ENCODE measurements at places on chromosomes 13 and 19.

DNA sequence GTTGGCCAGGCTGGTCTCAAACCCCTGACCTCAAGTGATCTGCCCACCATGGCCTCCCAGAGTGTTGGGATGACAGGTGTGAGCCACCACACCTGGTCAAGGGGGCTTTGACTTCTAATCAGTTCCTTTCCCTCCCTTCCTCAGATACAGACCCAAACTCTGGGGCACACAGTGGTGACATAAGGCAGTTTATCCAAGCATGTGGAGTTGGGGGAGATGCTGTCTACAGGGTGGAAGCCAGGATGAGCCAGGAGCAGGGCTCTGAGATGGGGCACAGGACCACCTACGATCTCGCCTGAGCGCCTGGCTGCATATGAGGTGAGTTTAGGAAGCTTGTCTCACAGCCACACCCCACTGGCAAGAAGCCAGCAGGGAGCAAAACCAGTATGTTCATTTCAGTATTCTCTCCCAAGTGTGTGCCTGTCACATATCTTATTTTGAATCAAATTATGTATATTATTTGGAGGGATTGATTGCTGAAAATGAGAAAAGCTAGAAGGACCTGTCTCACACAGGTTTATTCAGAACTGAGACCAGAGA is 67.7 kb downstream of the KCTD15 start:
- DNase-seq: no peak

DNA sequence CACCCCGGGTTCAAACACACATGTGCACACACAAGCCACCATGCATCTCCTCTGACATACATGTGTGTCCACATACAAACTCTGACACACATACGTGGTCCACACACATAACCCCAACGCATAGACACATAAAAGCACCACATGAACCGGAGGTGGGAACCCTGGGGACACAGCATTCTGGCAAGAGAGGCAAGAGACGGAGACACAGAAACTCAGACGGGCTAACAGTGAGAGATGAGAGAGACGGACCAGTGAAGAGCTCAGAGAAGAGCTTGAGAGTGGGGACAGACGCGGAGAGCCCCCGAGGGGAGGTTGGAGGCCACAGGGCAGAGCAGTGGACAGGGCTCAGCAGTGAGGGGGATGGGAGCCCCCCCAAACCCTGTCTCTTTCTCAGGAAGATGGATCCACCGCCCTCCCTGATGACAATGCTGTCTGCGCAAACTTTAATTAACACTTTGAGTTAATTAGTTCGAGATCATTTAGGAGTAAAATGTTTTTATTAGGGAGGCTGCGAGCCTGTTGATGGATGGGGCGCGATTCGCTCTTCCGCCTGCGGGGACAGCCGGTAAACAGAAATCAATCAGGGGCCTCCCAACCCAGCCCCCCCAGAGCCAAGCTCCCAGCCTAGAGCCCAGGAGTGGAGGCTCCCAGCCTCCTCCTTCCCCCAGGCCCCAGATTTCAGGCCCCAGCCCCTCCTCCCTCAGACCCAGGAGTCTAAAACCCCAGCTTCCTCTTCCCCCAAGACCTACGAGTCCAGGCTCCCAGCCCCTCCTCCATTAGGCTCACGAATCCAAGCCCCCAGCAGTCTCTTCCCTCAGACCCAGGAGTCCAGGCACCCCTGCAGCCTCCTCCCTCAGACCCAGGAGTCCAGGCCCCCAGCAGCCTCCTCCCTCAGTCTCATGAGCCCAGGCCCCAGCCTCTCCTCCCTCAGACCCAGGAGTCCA is 9.5 kb upstream of the ERFL start:
- DNase-seq: no peak

- peak; percentile 48 for DNase-seq
Observed at GRCh38 chr13:23547000-23547590, 23.1 kb upstream of the TNFRSF19 start.

DNA sequence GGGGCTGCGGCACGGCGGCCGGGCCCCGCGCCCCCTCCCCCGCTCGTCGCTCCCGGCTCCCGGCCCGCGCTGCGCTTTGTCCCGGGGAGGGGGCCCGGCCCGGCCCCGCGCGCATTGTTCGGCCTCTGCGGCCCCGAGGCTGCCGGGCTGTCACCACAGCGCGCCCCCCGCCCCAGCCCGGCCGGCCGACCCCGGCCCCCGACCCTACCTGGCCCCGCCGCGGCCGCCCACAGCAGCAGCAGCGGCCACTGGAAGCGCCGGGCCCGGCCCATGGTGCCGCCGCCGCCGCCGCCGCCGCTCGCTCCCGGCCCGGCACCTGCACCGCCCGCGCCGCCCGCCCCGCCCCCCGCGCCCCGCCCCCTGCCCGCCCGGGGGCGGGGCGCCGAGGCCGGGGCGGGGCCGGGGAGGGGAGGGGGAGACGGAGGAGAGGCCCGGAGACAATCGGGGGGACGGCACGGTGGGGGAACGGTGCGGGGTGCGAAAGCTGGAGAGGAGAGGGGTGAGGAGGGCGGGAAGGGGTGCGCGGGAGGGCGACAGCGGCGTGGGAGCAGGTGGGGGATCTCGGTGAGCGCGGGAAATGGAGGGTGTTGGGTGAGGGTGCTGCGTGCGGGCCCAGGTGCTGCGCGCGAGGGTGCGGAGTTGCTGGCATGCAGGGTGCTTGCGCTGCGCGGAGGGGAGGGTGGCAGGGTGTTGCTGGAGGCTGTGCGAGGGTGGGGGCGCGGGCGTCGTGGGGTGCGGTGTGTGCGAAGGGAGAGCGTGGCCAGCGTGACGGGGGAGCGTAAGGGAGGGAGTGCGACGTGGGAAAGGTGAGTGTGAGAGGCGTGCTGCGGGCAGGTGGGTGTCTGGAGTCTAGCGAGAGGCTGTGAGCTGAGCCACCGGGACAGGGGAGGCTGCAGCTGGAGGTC is at the start of gene CADM4:
TSS of gene CADM4 (minus strand) at position 332 of the 905 bp plus-strand sequence. CDS start at position 272, 60 bp downstream.
- no peak for DNase-seq

DNA sequence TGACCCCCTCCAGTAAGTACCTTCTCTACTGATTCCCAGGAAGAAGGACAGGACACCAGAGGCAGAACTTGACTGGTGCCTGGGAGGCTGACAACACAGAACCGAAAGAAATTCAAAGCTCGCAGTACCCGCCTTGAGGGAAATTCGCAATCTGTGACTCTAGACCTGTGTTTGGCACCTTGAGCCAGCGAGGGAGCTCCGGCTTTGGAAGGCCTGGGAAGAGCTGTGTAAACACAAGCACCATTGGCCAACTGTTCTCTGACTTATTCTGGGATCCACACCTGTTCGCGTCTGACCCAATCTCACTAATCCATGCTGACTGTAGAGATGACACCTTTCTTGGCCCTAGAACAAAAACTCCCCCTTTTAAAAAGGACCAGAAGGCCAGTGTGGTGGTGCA is 50.7 kb downstream of the CEBPG start:
- no peak for DNase-seq

GRCh38 chr19:29687244-29687896 is 22.1 kb downstream of the PLEKHF1 start:
- peak; percentile 96 for DNase-seq

DNA sequence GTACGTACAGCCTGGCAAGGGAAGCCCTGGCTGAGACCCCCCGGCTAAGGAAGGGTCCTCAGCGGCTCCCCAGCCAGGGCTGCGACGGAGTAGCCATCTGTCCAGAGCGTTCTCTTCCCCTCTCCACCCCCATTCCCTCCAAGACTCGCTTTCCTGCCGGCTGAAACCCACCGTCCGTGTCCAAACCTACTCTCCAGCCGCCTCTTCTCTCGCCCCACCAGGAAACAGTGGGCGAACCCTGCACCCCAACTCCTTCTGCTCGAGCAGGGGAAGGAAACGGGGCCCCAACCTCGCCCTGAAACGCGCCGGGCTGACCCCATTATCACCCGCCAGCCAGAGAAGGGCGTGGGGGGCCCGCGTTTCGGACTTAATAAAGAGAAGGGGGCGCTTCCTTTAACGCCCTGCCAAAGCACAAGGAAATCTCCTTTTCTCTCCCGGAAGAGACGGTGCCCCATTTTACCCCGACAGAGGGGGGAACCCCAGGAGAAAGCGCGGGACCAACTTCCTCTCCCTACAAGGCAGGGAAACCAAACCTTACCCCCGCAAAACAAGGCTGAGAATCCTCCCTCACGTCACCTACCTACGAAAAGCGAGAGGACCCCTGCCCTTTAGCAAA is 2.5 kb downstream of the ZC3H4 start:
- DNase-seq: no peak

GRCh38 chr19:46552891-46553290 is 48.2 kb upstream of the CALM3 start:
- DNase-seq: no peak

DNA sequence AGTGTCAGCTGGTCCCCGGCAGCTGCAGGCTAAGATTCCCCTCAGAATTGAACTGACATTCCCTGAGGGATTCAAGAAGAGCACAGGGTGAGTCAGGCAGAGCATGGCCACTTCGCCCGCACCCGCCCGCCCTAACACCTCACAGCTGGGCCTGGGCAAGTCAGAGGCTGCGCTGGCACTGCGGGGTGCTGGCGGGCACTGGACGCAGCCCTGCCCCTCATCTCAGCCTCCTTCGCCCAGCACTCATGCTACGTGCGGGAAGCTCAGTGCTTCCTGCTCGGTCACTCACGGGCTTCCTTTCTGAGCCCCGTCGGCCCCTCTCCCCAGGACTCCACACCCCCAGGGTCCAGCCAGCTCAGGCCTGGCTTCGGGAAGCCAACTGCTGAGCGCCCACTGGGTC is 56.9 kb downstream of the MLLT1 start:
- DNase-seq: no peak

DNA sequence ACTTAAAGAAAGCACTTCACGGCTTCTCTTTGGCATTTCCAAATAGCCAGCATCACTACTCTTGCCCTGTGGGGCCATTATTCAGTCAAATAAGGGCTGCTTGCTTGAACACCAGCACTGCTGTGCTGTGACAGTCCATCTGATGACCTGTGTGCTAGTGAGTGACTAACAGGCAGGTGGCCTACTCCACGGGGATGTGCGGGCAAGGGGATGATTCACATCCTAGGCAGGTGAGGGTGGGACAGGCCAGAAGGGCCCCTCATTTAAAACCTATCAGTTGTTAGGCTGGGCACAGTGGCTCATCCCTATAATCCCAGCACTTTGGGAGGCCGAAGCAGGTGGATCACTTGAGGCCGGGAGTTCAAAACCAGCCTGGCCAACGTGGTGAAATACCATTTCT is 8.2 kb downstream of the CCNE1 start:
- DNase-seq: no peak

DNA sequence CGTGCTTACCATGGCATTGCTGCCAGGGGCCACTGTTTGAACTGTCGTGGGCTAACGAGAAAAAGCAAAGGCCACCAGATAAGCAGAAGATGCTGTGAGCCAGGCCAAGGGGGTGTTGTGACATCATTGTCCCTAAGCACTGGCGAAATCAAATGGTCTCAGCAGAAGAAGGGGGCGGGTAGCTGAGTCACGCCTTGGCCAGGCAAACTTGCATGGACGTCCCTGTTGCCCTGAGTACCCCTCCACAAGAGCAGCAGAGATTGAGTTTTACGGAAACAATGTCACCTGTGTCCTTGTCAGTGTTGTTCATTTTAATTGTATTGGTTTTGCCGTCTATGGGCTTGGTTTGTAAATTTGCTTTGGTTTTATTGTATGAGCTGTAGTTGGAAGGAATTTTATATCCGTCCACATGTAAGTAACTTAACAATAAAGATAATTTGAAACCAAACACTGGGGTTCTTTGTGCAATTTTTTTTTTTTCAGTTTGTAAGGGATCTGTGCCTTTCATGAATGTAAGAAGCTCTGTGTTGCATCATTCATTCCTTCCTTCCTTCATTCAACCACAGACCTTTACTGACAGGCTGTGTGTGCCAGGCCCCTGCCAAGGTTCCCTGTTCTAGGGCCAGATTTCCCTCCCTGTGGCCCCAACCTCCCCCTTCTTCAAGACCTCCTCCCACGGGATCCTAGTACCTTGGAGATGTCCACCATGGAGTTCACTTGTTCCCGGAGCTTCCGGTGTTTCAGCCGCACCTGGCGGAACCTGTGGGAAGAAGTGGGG is 12.3 kb downstream of the KCNN4 start:
- no peak for DNase-seq

DNA sequence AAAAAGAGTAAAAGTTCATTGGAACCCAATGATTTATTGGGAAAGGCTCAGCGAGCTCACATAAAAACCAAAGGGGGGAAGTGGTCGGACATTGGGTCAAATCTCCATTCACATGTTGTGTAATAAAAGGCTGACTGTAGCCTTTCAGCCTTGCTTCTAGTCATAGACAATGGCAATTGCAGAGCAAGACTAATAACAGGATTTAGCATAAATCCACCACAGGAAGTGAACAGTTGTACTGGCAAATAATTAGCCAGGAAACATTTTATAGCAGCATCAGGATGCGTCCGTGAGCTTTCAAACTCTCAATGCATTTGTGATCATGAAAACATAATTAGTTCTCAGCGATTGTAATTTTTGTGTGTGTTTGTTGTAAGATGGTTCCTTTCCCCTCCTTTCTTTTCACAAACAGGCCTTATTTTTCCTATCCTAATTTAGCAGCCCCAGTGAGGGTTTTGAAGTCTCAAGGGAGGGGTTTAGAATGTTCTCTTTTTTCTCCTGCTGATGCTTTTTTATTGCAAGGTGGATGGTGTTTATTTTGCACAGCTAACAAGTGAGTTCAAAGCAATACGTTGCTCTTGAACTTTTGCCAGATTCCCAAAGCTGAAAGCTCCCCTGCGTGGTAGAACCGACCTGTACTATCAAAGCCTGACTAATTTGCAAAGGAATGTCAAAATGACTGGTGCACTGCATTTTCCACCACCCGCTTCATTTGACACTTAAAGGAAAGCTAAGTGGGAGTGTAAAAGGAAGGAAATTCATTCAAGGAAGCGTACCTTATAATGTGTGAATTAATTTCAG is 105.6 kb downstream of the SPRY2 start:
- no peak for DNase-seq

DNA sequence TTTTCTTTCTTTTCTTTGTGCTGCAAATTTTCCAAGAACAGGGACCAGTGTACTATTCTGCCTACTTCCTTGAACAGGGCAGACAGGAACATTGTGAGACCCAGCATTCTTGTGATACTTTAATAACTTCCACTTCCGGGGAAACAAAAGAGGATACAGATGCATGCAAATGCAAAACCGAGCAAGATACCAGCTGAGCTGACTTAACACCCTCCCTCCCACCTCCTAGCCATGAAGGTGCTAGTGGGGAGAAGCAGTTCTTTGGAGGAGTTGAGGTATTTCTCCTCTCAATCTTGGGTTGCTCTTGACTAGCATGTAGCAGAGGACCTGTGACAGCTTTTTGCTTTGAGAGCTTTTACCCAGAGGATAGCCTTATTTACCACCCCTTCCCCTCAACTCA is 111.2 kb downstream of the KLF5 start:
- DNase-seq: peak; percentile 10

GRCh38 chr13:50523307-50523706 is 320.2 kb downstream of the DLEU7 start:
- DNase-seq: no peak
